ENCODE measurements at places on chromosomes 1 and 21. TPM values are rescaled to one million over a fixed set of nuclear protein-coding genes. Genes with fewer than 3 reads are reported as not detected.

OR10J1 gene
- not detected for total RNA-seq

OR2L13 gene
- total RNA-seq = 1.6 TPM

SNAP47 gene
- total RNA-seq = 70.5 TPM

CAMSAP2 gene
- total RNA-seq = 117 TPM

CD244 gene
- total RNA-seq = not detected

IFI44L gene
- total RNA-seq = 7.3 TPM

SMCP gene
- not detected for total RNA-seq

CTSS gene
- 6.9 TPM for total RNA-seq

HSPA6 gene
- 0.82 TPM for total RNA-seq

ADAM15 gene
- total RNA-seq = 11.8 TPM

IVL gene
- total RNA-seq = not detected

TRNP1 gene
- total RNA-seq = 16.7 TPM

VSIG8 gene
- total RNA-seq = not detected

RIPK4 gene
- not detected for total RNA-seq

CLCA4 gene
- not detected for total RNA-seq

VTCN1 gene
- 0.41 TPM for total RNA-seq

KRTAP12-2 gene
- not detected for total RNA-seq

OR2L2 gene
- 0.41 TPM for total RNA-seq

KCNA3 gene
- total RNA-seq = 20.8 TPM

CYP4B1 gene
- total RNA-seq = not detected
